Frontal cortex (tissue), 4 donors: ENCODE measurements at places on chromosomes 7 and 10. TPM values are rescaled to one million over a fixed set of nuclear protein-coding genes. Genes with fewer than 3 reads are reported as not detected.

The CRYGN gene
- under 0.01 TPM for total RNA-seq

The TRIM50 gene
- total RNA-seq, result not detected

The SPDYE17 gene
- not detected for total RNA-seq

The MRPS17 gene
- 33.4 TPM for total RNA-seq

The ZNF789 gene
- total RNA-seq, result 20.8 TPM

The ZNF25 gene
- total RNA-seq, result 66.0 TPM

The SPDYE1 gene
- total RNA-seq, result not detected

The ITPRID1 gene
- total RNA-seq, result 1.2 TPM

The PCGF6 gene
- total RNA-seq, result 11.0 TPM

The MEIG1 gene
- total RNA-seq, result not detected

The ARHGEF5 gene
- total RNA-seq, result 0.82 TPM

The SOSTDC1 gene
- 30.2 TPM for total RNA-seq

The PKD2L1 gene
- not detected for total RNA-seq

The AS3MT gene
- total RNA-seq, result 13.5 TPM
